Stimulated activated CD4-positive, alpha-beta T cell treated with anti-CD3 and anti-CD28 coated beads, Interleukin-4, amount 100 ng/mL, for 48 hours (primary cell): ENCODE measurements at places on chromosomes 12 and 14.

DNA sequence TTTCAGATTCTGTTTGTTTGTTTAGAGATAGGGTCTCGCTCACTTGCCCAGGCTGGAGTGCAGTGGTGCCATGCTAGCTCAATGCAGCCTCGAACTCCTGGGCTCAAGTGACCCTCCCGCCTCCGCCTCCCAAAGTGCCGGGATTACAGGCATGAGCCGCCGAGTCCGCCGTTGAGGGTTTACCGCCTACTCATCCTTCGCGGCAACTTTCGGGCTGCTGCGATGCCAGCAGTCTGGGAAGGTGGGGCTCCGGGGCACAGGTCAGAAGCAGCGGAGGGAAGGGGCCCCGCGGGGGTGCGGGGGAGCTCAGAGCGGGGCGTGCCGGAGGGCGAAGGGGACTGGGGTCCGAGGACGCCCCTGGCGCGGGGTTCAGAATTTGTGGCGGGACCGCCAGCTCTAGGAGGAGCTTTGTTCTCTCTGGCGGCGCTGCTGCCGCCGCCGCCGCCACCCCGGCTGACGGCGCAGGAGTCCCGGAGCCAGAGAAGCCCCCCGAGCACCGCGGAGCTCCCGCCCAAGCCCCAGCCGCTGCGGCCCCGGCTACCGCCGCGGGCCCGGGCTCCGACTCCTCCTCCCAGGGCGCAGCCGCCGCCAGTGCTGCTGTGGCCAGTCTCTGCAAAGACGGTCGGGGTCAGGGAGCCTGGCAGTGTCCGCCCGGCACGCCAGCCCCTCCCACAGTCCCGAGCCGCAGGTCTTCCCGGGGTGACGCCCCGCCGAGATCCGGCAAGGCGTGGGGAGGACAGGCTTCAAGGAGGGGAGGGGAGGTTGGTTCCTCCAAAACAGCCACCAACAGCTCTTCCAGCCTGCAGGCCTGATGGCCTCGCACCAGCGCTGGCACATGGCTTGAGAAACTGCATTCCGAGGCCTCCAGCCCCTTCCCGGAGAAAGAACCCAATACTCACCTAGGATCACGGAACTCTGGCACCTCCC lies 10.9 kb upstream of the KRT77 start:
- DNase-seq = peak; percentile 17

DNA sequence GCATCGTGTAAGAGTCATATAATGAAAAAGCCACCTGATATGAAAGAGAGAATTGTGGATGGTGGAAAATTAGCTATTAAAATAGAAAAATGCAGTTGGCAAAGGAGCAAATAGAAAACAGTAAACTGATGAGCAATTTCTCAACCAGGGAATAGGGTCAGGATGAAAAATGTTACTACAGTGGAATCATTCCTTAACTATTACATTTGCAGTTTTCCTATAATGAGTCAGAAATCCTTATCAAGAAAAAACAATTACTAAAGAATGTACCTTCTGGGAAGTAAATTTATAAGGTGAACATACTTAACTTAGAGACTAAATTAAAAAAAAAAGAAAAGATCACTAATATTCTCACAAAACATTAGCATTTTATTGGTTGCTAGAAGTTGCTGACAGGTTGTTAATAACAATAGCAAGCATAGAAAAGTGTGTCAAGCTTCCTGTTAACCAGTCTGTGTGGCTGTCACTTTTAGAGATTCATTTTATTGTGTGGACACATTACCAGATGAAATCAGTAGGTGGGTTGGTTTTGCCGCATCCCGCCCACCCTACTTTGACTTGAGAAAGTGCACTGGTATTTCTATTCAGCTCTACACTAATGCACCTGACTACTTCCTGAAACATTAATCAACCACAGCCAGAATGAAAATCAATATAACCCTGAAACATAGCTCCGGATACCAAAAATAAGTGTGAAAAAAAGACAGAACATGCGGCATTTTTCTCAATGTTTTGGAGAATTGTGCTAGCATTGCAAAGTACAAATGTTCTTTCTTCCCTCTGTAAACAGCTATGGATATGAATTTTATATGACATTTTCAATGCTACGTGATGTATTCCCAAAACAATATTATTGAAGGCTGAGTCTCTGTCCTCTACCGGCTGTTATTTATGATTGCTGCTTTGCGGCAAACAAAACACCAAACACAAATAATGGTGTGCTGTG lies 576.7 kb downstream of the SLC16A7 start:
- no peak for DNase-seq

DNA sequence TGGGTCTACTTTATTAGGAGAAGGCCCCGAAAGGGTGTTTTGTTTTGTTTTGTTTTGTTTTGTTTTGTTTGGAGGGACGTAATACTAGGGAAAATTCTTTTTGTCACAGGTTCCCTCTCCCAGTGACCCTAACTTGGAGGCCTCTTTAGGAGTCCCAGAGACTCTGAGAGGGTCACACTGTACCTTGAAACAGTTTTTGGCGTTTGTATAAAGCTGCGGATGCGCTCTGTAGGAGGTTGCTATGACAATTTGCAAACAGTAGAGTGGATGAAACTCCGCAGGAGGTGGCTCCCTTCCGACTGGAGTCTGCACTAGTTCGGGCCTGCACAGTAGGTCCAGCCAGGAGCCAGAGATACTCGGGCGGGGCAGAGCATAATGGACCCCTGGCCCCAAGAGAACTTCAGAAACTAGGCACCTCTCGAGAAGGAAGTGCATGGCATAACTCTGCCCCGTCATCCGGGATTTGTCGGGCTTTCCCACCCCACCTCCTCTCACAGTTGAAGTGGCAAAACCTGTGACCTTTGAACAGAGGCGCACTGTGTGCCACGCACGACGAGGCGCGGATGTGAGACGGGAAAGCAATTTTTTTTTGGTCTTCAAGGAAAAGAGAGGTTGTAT lies 1.3 kb upstream of the DYRK2 start:
- no peak for DNase-seq

DNA sequence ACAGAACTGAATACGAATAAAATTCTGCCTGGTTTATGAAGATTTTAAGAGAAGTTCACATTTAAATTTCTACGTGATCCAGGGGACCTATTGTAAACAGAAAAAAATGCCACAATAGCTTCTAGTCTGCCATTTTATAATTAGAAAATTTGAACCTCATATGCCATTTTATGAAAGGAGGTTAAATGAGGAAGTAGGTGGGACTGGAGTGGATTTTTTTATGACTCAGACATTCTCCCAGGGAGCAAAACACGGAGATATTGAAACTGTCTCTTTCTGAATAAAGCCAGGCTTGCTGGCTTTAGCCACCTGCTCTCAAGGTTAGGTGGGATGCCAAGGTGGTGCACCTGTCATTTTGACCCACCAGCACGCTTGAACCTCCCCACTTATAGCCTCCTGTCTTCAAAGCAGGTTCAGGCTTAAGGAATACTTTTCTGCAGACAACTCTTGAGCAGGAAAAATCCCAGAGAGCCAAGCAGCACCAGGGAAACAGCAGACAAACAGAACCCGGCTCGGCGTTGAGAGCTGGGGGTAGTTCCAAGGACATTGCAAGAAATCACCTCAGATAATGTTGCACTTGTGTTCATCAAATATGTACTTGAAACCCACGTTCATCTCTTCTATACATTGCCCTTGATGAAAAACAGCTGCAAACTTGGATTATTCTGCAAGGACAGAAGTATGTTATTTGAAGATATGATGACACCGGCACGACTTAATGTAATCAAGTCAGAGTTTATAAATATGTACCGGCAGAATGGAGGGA lies 203.7 kb downstream of the PPM1H start:
- DNase-seq = no peak

DNA sequence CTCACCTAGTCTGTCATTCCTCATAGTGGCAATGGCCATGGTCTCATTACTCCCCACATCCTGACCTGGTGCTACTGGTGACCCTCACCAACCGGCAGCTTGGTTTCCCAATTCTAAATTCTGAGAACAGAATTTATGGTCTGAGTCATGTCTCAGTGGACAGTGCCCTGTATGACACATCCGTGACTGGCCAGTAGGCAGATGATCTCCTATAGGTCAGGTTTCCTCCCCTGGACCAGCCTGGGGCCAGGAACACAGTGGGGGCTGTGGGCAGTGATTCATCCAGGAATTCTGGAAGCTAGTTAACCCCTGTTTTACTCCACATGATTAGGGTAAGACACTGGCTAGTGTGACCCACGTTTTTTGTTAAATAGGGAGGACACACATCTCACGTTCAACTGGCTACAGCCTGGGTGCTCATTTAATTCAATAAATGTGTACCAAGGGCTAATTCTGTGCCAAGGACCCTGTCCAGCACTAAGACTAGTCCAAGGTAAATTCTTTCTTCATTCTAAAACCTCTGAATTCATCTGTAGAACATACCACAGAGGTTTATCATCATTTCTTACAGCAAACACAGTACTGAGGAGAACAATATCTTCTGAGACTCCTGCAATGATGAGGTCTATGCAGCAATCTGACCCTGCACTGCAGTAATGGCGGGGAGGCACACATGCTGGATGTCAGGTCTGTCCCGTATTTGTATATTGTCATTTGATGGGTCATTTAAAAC lies 249.6 kb upstream of the TBX3 start:
- no peak for DNase-seq

- no peak for DNase-seq
Observed at GRCh38 chr14:95537298-95538089, 2.6 kb downstream of the GLRX5 start.

- DNase-seq = no peak
Observed at GRCh38 chr12:61267474-61267873, 992.7 kb upstream of the USP15 start.

DNA sequence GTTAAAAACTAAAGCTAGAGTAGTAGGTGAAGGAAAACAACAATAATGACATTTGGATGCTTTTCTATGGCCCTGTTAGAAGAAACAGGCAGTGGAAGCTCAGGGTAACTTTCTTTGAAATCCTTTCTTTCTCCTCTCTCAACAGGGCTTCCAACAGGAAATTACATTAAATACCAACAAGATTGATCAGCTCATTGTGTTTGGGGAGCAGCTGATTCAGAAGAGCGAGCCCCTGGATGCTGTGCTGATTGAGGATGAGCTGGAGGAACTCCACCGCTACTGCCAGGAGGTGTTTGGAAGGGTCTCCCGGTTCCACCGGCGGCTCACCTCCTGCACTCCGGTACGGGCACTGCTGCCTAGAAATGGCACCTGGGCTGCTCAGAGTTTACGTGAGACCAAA lies 81.5 kb downstream of the ESR2 start:
- DNase-seq = no peak

DNA sequence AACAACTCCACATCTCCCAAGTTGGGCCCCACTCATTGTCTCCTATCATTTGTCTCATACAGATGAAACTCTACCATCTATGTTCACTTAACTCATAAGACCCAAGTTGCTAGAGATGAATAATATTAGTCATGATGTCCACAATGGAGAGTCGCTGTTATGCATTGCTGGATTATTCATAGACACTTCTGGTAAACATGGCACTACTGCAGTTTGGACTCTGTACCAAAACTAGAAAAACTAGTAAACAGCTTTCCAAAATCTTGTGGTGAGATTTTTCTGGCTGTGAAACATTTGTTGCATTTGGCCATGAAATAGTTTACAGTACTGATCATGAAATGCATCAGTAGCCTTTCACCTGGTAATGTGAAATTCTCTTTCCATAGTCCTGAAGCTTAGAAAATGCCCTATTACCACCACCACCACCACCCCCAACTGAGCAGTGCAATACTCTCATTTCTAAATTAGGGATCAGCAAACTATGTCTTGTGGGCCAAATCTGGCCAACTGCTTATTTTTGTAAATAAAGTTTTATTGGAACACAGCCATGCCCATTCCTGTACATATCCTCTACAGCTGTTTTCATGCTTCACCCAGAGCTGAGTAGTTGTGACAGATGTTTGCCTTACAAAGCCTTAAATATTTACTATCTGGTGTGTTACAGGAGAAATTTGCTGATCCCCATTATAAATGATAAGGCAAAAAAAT lies 236.5 kb downstream of the DPF3 start:
- no peak for DNase-seq

DNA sequence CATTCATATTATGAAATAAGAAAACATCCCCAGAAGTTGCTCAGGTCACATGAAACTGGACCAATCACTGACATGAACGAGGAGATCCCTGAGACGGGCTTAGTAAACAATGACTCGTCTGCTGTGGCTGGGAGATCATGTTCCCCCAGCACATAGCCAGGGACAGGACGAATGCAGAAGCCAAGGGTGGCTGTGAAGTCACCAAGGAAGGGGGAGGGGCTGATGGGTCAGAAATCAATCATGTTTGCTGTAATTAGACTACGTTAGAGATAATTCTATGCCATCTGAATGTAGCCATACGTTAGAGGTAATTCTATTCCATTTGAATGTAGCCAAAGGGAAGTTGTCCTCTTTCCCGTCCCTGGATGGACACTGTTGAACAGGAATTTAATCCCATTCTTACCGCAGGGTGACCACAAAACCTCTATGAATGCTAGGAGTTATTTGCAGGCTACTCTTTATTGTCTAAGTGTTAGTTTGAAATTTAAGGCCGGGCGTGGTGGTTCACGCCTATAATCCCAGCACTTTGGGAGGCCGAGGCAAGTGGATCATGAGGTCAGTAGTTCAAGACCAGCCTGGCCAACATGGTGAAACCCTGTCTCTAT lies 332.9 kb downstream of the TMEM132D start:
- no peak for DNase-seq

- DNase-seq = no peak
Observed at GRCh38 chr12:56341616-56342015, 2.9 kb downstream of the IL23A start.

- DNase-seq = no peak
Observed at GRCh38 chr12:120394483-120395367, 25.8 kb upstream of the MSI1 start.

- no peak for DNase-seq
Observed at GRCh38 chr12:64299628-64300027, 77.5 kb upstream of the KICS2 start.

GRCh38 chr14:75156901-75157300 lies 19.5 kb downstream of the TMED10 start:
- no peak for DNase-seq

DNA sequence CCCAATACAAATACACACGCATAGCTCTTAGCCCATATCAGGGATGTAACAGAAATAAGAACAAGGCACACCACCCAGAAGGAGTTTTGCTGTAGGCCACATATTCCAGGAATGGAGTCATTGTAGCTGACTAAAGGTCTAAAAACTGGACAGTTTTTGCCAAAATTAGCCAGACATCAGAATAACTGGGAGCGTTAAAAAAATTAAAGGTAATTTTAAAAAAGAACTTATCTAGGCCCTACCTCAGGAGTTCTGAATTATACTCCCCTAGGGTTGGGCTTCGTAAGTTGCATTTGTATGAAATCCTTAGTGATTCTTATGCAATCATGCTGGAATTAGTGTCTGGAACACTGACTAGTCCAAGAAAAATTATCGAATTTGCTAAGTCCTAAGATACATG lies 987.7 kb downstream of the GALC start:
- no peak for DNase-seq

- DNase-seq = no peak
Observed at GRCh38 chr12:66633676-66634075, 45.2 kb downstream of the GRIP1 start.

DNA sequence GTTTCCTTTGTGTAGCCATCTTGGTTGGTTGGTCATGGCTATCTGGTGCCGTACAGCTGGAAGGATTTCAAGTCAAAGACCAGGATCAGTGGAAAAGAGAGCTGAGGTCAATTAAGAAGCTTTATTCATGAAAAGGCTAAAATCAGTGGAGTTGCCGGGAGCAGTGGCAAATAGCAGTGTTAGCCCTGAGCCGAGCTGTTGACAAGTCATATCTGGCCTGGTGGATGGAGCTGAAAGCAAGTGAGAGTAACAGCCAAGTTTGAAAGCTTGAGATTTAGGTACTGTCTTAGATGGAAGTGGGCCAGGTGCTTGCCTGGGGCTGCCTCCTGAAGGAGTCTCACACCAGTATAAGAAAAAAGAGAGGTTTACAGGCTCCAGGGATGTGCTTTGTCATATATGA lies 9.0 kb downstream of the BATF start:
- DNase-seq = no peak

GRCh38 chr12:113397497-113398197 lies 6.0 kb downstream of the SDS start:
- DNase-seq = no peak
